ENCODE measurements at places on chromosomes 2 and 18. TPM values are rescaled to one million over a fixed set of nuclear protein-coding genes. Genes with fewer than 3 reads are reported as not detected.

KYNU gene
- 2.3 TPM for total RNA-seq

GRCh38 chr2:200127848-200128247 is 172.5 kb downstream of the MAIP1 start:
- DNase-seq = no peak

SKOR2 gene
- not detected for total RNA-seq

GRCh38 chr2:18209934-18210639 is 331.6 kb downstream of the KCNS3 start:
- no peak for DNase-seq

DNA sequence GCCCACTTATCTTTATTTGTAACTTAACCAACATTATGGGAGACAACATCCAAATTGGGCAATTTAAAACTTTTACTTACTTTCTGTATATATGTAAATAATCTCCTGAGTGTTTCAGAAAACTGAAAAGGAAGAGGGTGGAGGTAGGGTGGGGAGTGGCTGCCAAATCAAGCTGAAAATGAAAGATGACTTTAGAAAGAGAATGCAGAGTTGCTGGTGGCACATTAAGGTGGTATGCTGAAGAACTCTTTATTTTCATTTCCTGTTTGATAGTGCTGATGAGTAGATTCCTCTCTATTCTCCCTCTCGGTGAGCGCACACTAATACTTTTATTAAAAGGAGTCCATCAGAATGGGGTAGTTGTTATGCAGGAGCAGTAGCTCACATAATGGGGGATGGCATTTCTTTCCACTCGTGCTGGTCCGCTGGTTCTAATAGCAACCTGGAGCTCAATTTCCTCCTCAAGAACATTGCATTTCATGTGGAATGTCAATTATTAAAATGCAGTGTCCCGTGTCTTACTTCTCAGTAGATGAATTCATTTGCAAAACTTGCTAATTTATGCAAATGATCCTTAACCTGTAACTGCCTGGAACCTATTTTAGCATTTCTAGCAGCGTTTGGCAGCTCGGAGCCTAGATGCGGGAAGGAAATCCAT is 466.9 kb upstream of the HNRNPA3 start:
- DNase-seq = no peak

DNA sequence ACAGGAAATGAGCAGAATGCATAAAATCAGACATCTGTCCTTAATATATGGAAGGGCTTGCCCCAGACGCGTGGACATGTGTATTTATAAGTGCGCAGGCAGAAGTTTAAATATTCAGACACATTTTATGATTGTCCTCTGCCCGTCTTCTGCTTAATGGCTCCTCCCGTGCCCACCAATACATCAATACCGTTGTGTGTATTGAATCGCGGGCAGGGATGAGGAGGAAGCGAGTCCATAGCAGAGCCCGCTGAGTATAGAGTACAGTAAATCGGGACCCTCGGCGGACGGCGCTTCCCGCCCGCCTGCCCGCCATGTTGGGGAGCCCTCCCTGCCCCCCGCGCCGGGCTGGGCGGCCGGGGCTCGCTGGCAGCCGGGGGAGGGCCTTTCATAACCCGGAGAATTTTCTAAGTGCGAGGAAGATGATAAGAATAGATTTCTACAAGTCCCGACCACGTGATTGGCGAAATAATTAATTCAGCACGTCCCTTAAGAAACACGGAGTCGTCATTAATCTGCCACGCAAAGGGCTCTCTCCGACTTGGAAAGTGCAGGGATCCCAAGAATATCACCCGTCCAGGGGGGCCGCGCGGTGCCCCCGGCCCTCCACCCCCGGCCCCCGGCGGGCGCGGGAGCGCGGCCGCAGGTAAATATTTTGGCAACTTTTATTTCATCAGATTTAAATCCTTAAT is at the start of gene HOXD3:
Gene HOXD3 (plus strand): TSS at position 501 of the 692 bp plus-strand sequence. CDS start 11,808 bp downstream, outside the sequence.
- no peak for DNase-seq

- no peak for DNase-seq
These were observed 34.4 kb downstream of the PLEKHA3 start for GRCh38 chr2:178514664-178515063.

GRCh38 chr2:122150524-122151280 is 395.3 kb downstream of the TSN start:
- DNase-seq = no peak

DNA sequence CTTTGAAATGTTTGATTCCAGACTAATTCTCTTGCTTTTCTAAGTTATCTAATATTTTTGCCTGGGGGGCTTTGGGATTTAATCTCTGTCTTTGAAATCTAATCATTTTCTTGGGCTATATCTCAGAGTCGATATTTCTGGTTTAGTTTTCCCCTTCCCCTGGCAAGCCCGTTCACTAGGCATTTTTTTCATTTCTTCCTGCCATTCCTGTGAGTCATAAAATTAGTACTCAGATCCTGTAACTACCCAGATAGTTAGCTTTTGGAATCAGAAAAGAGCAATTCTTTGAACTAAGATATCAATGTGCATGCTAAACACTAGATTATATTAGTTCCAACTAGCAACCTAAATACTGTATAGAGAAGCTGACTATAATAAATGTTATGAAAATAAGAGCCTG is 29.4 kb upstream of the RNF149 start:
- DNase-seq = no peak

TFCP2L1 gene
- 18.1 TPM for total RNA-seq

OST4 gene
- 207 TPM for total RNA-seq

CPO gene
- total RNA-seq = not detected

- no peak for DNase-seq
These were observed 33.9 kb upstream of the GORASP2 start for GRCh38 chr2:170895023-170895757.

DNA sequence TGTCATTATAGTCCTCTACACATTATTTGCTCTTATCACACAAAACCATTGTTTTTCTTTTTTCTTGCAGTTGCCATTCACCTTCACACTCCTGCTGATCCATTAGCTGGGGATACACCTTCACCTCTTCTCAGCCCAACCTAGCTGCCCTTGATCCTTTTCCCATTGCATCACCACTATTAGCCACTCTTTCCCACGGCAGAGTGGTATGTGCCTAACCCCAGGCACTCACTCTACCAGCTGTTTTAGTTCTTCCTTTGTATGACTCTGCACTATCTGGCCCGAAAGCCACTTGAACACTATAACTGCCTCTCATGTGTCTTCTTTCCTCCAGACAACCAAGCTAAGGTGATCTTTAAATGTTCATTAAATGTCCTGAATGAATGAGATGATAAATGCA is 145.4 kb upstream of the PIK3C3 start:
- no peak for DNase-seq

GRCh38 chr2:43019536-43020183 is 206.7 kb downstream of the ZFP36L2 start:
- no peak for DNase-seq

GREB1 gene
- total RNA-seq = 0.09 TPM

DNA sequence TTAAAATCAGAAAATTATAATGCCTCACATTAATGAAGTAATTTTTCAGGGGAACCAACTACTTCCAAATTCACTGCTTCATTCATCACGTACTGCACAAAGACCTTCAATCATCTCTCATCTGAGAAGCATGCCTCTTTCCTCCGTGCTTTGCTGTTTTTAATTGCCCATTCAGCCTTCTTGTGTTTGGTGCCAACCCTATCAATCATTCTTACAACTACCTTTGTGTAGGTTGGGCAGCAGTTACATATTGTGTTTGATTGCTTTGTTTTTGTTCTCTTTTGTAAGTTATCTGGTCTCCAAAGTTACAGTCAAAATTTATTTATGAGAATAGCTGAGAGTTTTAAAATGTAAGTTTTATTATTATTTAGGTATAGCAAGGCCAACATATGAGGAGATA is 549.0 kb upstream of the SLC8A1 start:
- no peak for DNase-seq

Measured in esophagus squamous epithelium (tissue), 5 donors.